Stimulated activated CD4-positive, alpha-beta T cell treated with anti-CD3 and anti-CD28 coated beads, TNF-alpha, amount 100 ng/mL, for 4 hours (primary cell): ENCODE measurements at places on chromosomes 3 and 15.

- DNase-seq, result no peak
These were observed 43.9 kb downstream of the CCDC12 start for GRCh38 chr3:46932455-46933225.

GRCh38 chr3:72559385-72559784, 288.9 kb downstream of the SHQ1 start:
- no peak for DNase-seq

- DNase-seq, result no peak
These were observed 380.2 kb downstream of the ULK4 start for GRCh38 chr3:41581700-41582099.

- no peak for DNase-seq
These were observed 64.3 kb downstream of the IGF2BP2 start for GRCh38 chr3:185760550-185760949.
